NB4 (cell line): ENCODE measurements at places on chromosomes 11 and 22.

- no peak for DNase-seq
Observed at GRCh38 chr22:17941471-17942406, 82.6 kb downstream of the MICAL3 start.

DNA sequence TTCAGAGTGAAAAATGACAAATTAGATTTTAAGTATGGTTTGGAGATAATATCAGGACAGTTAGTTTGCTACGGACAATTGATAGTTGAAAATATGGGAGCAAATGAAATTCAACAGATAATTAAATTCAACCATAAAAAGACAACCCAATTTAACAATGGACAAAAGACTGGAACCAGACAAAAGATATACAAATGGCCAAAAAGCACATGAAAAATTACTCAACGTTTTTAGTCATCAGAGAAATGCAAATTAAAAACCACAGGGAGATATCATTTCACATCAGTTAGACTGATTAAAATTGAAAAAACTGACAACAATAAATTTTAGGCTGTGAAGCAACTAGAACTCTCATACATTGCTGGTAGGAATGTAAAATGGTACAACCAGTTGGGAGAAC, 27.2 kb downstream of the SIK2 start:
- no peak for DNase-seq

- DNase-seq: no peak
Observed at GRCh38 chr11:4085575-4085974, 9.0 kb upstream of the RRM1 start.

- DNase-seq: no peak
Observed at GRCh38 chr11:33624083-33624482, 76.5 kb downstream of the C11orf91 start.

- DNase-seq: peak; percentile 78
Observed at GRCh38 chr11:72787216-72788104, 6.4 kb downstream of the STARD10 start.

- DNase-seq: peak; percentile 86
Observed at GRCh38 chr22:21657360-21658032, 8.3 kb upstream of the PPIL2 start.

DNA sequence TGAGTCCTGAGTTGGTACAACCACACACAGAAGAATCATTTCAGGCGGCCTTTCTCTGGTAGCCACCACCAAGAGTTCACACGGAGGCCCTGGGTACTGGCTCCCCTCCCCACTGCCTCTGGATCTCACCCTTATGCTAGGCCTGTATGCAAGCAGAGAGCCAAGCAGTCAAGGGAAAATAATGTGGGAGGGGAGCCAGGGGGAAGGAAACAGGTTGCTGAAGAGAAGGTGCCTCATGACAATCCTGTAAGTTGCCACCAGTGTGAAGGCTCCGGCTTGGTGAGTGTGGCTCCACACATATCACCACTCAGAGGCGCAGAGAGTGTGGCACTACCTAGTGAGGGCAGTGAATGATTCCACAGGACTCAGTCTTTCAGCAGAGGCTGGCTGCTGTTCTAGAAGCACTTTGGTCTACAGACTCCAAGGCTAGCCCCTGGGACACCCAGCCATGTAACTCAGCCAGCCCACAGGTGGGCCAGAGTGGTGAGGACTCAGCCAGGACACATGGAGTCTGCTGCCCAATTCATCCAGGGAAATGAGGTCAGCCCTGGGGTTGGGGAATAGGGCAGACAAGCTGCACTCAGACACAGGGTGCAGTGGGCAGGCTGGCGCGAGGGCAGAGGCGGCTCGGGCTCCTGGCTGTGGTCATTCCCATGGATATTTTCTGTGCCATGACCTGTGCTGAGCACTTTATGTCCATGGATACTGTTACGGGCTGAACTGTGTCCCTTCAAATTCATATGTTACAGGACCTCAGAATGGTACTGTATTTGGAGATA, 49.0 kb upstream of the SERPIND1 start:
- DNase-seq: no peak

- DNase-seq: peak; percentile 3
Observed at GRCh38 chr22:29951791-29952413, 68.9 kb downstream of the MTMR3 start.

DNA sequence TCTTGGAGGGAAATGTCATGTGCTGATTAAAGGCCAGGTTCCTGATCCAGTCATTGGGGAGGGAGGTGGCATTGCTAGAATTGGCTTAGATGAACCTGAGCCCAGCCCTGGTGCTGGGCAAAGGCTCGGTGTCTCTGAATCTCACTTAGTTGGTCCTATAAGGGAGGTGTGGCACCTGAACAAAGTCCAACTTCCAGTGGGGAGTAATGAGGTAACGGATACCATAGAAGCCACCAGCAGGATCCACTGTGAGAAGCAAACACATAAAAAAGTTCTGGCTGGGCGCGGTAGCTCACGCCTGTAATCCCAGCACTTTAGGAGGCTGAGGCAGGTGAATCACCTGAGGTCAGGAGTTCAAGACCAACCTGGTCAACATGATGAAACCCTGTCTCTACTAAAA, 26.6 kb downstream of the PRDM11 start:
- no peak for DNase-seq
